ENCODE measurements at places on chromosomes 7 and 10.

DNA sequence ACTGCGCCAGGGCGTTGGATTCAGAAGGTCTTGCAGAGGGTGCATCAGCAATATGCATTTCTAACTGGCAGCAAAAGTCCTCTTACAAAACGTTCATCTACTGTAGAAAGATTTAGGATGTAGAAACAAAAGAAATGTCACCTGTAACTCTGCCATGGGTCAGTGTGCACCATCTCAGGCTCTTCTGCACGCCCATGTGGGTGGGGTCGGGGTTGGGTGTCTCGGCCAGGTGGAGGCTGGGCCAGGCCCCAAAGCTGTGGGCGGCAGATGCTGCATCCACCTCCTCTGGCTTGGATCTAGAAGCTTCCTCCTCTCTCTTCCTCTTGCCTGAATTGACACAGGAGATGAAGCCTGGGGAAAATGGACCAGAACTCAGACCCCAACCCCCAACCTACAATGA is 111.3 kb upstream of the PPP2R2D start:
- no peak for DNase-seq

DNA sequence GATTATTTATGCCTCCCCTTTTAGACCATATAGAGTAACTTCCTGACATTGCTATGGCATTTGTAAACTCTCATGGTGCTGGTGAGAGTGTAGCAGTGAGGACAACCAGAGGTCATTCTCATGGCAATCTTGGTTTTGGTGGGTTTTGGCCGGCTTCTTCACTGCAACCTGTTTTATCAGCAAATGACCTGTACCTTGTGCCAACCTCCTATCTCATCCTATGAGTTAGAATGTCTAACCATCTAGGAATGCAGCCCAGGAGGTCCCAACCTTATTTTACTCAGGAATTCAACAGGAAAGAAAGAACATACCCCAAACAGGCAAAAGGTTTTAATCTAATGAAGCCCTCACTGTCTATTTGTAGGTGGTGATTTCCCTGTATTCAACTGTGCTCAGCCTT is 205.4 kb upstream of the YAE1 start:
- DNase-seq: no peak

GRCh38 chr10:71842422-71842821 is 8.6 kb downstream of the PSAP start:
- DNase-seq: no peak

- DNase-seq: no peak
Measured at GRCh38 chr7:117470777-117471176, 9.0 kb upstream of the CFTR start.

GRCh38 chr10:123148414-123149161 is 652 bp downstream of the HMX2 start:
- DNase-seq: no peak

DNA sequence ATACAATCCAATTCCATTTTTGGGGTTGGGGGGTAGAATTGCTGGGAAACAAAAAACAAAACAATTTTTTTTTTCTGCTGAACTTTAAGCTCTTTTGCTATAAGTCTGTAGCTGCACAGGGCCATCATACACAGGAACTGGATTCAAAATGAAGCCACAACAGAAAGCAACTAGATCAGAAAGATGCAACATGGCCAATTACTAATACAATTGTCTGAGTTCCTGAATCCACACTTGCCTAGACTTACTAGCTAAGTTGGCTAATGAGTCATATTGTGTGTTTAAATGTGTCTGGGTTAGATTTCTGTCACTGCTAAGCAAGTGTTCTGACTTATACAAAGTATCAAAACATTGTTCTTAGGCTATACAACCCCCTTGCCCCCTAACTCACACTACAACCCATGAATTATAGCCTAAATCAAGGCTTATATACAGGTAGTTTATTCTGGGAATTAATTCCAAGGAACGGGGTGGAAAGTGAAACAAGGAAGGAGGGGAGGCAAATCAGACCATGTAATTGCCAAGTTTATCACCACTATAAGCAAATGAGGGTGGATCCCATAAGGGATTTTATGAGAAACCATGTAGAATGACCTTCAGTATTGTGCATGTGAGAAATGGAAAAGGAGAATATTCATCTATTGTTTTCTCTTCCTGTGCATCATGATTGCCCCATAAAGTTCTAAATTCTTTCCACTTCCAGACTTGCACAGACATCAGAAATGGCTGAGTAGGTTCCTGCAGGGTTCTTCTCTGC is 337.9 kb upstream of the SORCS1 start:
- DNase-seq: no peak

GRCh38 chr10:110500515-110500905 is 2.8 kb downstream of the DUSP5 start:
- no peak for DNase-seq

DNA sequence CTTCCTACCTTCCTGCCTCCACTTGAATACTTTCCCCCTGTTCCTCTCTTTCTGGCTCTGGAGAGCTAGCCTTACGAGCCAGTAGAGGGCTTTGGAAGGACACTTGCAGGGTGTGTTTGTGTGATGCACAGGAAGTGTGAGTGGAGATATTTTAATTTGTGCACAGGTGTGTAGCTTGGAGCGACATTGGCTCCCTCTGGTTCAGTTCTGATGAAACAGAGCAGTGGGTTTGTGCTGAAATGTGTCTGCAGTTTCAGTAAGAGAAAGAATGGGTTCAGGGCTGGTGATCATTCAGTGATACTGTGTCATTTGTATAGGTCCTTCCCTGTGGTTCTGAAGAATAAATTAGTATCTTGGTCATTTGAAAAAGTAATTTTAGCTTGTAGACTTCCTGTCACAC is 86.9 kb downstream of the SND1 start:
- DNase-seq: no peak

- no peak for DNase-seq
Measured at GRCh38 chr10:28601012-28601411, 68.1 kb downstream of the WAC start.

DNA sequence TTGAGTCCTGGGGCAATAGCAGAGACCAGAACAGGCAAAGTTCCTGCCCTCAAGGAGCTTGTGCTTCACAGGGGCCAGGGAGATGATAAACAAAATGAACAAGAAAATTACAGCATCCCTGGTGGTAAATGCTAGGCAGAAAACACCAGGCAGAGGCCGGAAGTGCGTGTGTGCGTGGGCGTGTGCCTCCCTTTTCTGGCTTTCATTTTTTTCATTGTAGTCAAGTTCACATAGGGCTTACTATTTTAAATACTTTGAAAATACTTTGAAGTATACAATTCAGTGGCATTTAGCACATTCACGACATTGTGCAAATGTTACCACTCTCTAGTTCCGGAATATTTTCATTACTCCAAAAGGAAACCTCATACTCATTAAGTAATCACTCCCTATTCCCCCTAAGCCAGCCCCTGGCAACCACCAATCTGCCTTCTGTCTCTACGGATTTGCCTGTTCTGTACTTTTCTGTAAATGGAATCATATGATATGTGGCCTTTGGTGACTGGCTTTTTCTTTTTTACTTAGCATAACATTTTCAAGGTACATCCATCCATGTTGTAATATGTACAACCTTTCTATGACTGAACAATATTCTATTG is 88.1 kb upstream of the PDCD4 start:
- DNase-seq: no peak

DNA sequence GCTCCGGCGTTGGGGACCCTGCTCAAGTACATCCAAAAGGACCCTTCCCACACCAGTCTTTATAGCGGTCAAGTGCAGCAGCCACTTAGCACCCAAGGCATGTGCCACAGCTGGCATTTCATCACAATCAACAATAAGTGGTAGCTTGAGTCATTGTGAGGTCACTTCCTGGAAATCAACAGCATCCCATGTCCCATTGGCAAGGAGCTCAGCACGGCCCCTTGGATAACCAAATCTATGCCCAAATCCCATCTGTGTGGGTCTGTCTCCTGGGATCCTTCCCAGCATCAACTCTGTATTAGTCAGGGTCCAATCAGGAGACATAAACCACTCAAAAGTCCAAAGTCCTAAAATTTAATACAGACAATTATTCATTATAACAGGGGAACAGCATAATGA is 27.1 kb downstream of the MDH2 start:
- no peak for DNase-seq

DNA sequence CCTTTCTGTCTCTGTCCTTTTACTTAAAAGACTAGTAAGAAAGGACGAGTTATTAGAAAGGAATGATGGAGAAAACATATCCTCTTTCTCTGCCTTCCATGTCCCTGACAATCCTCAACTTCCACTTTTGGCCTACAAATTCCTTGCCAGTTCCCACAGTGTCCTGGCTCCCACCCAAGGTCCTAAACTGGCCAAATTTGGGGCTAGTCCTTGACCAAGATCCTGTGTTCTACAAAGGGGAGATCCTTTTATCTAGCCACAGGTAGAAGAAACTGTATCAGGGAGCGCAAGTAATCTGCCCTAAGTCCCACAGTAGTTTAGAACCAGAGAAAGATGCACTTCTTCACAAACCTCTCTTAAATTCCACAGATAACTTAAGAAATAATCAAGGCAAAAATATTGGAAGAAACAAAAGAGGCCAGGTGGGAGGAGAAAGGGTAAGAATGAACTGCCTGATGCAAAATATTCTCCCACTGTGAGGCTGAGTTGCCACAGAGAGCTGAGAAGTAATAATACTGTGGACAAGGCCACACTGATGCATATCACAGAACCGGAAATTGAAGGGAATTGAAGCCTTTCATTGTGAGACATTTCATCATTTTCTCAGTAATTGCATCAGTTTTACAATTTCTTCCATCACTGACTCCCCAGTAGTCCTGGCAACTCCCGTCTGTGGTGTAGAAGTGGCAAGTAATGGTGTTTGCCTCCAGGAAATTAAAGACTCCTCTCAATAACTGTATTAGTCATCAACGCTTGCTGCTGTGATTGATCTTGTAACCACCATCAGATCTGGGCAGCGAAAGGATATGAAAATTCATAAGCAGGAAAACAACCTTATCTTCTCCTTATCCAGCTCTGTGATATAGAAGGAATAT is 47.2 kb downstream of the DNAJC12 start:
- DNase-seq: no peak

- DNase-seq: no peak
Measured at GRCh38 chr10:113997428-113997827, 46.2 kb upstream of the ADRB1 start.

GRCh38 chr7:95470452-95470851 is 15.3 kb upstream of the ASB4 start:
- peak; percentile 16 for DNase-seq

GRCh38 chr10:75602341-75602740 is 170.9 kb downstream of the LRMDA start:
- no peak for DNase-seq

- DNase-seq: no peak
Measured at GRCh38 chr7:95536656-95537311, 51.0 kb downstream of the ASB4 start.

DNA sequence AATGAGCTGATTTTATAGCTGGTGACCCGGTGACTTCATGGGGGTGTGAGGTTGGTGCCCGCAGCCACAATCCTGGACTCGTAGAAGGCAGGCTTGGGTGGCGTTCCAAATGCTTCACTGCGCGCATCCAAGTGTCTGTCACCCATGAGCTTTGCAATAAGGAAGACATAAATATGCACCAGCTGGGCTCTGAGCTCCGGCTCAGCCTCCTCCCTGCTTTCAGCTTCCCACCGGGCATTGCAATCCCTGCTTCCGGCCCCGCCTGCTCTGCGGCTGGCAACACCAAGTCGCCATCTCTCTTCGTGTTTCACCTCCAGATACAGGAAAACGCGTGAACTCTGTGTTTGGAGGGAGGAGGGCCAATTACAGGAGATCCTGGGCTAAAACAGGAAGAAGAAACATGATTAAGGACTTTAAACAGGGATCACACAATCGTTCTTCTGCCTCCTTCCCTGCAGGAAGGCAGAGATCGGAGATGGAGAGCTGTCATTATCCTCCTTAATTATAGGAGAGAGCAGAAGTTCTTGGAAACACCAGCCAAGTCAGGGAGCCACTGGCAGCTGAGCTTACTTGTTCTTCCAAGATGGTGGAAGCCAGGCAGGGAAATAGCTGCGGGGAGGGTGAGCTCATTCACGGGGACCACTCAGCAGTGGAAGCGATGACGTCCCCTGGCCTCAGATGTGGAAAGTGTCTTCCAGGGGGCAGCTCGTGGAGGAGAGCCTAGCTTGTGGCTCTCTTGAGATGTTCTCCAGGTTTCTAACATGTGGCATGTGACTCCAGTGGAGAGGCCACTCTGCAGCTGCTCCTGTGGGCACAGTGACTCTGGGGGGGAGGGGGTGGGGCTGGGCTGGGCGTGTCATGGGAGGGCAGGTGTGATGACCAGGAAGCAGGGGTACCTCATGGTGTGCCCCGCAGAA is 134.9 kb downstream of the CAMK1D start:
- DNase-seq: peak; percentile 71

DNA sequence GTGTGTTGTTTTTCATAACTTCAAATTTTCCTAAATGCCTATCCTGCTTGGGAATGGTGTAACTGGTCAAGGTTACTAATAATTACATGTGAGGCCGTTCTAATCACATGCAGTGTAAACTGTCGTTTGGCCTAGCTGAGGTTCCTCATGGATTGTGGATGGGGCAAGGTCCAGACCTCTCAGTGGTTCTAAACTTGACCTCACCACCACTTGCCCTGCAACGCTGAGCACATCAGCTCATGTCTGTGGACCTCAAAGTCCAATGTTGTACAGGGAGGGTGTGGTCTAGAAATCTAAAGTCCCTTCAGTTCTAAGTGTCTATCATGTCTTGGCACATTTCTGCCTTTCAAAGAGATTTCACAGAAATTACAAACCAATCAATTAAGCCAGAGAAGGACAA is 15.6 kb downstream of the RBP3 start:
- DNase-seq: no peak

- DNase-seq: no peak
Measured at GRCh38 chr10:22460101-22460500, 114.8 kb downstream of the SPAG6 start.

- DNase-seq: no peak
Measured at GRCh38 chr10:130040351-130040750, 70.3 kb downstream of the C10orf143 start.

- DNase-seq: no peak
Measured at GRCh38 chr10:118531105-118531852, 64.2 kb downstream of the PRLHR start.

- no peak for DNase-seq
Measured at GRCh38 chr7:34036972-34037792, 131.8 kb downstream of the BMPER start.

DNA sequence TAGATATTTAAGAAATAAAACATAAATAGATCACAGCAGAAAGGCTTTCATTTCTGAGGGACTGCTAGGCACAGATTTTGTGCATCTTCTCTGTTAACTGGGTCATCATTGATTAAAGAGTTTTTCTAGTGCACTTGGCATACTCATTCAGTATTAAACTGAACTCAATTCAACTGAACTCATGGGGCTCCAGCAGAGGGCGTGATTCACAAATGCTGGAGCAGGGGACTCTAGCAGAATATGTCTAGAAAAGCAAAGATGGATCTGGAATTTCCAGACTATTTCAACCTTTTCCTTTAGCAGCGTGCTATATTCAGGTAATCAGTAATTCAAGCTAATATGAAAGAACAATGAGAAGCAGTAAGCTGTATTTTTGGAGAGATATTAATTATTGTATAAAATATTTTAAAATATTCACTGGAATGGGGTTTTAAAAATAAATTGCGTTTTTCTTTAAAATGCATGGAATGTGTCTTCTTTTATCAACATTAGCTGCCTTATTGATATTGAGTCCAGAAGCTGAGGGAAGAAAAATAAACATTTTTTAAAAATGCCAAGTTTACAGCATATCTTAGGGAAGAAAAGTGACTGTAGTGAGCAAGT is 296.8 kb upstream of the CACNA2D1 start:
- peak; percentile 66 for DNase-seq
